Effector CD4-positive, alpha-beta T cell (primary cell): ENCODE measurements at places on chromosomes 4 and X.
A peak's percentile ranks its signal among the peaks of the same experiment; 100 is the strongest.

GRCh38 chr4:27368781-27369180 lies 508.1 kb downstream of the STIM2 start:
- DNase-seq = no peak

- DNase-seq = no peak
Measured at GRCh38 chrX:134761788-134762187, 103.5 kb upstream of the PLAC1 start.

GRCh38 chr4:183797011-183797444 lies 108.1 kb upstream of the STOX2 start:
- no peak for DNase-seq

DNA sequence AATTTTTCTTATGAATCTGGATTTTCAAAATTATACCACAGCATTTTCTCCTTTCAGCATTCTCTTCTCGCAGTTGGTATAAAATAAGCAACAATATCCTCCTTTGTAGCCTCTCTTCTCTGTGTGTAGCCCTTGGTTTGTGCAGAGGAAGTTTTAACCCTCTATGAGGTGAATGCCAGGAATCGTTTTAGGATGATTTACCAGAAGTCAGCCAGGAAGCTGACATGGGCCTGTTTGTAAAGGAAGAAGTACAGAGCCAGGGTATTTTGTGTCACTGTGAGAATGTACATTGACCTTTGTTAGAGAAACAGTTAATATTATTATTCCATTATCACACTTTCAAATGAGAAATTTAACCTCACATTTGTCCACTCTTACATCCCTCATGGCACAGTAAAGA lies 88.9 kb upstream of the RPL34 start:
- DNase-seq = no peak

DNA sequence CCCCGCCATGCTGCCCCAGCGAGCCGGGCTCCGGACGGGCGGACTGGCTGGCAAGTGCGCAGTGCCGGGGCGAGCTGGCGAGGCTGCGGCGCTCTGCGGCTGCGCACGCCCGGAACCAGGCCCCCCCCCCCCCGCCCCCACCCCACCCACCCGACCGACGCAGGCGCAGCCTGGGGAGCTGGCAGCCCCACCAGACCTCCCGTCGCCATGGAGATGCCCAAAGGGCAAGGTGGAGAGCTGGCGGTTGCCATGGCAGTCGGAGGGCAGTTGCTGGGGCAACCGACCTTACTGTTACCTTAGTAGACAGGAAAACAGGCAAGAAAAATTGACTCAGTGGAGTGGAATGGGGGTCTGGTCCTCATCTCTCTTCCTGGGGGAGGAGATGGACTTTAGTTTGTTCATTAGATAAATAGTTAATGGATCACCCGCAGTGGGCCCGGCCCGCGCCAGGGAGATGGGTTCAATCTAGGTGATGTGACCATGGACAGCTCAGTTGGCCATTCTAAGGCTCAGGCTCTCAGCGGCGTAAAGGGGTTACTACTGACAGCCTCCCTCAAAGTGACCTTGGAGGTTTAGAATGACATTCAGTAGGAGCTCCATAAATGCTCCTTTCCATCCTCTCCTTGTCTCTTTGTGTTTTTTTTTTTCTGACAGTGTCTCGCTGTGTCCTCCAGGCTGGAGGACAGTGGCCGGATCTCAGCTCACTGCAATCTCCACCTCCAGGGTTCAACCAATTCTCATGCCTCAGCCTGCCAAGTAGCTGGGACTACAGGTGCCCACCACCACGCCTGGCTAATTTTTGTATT lies at the start of gene PCSK1N:
Gene PCSK1N (minus strand): TSS at position 87 of the 806 bp plus-strand sequence. CDS start 78 bp downstream, at position 9.
- DNase-seq = peak; percentile 23

DNA sequence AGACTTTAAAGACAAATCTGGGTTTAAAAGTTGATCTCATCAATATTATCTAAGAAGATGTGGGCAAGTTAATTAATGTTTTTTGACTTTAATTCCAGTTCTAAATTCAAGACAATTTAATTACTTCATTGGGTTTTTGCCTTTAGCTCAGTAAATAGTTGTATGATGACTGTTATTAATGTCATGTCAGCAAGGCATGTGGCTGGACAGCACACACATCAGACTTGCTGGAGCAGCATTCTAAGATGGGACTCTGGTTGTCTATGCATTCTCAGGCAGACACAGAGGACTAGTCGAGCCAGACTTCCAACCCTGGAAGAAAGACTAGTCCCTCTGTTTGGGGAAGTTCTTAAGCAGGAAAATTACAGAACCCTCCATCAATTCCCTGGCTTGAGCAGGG lies 180.7 kb upstream of the GK2 start:
- DNase-seq = no peak

GRCh38 chrX:40273356-40274050 lies 175.7 kb upstream of the BCOR start:
- DNase-seq = no peak

GRCh38 chrX:703866-704265 lies 73.3 kb downstream of the SHOX start:
- DNase-seq = no peak
